Right forelimb (tissue), 1 donor: ENCODE measurements at places on chromosomes 1 and 21.

- DNase-seq = no peak
Observed at GRCh38 chr1:13616234-13616633, 32.6 kb downstream of the PDPN start.

- DNase-seq = peak; percentile 54
Observed at GRCh38 chr1:171226747-171227370, 21.4 kb upstream of the FMO1 start.

DNA sequence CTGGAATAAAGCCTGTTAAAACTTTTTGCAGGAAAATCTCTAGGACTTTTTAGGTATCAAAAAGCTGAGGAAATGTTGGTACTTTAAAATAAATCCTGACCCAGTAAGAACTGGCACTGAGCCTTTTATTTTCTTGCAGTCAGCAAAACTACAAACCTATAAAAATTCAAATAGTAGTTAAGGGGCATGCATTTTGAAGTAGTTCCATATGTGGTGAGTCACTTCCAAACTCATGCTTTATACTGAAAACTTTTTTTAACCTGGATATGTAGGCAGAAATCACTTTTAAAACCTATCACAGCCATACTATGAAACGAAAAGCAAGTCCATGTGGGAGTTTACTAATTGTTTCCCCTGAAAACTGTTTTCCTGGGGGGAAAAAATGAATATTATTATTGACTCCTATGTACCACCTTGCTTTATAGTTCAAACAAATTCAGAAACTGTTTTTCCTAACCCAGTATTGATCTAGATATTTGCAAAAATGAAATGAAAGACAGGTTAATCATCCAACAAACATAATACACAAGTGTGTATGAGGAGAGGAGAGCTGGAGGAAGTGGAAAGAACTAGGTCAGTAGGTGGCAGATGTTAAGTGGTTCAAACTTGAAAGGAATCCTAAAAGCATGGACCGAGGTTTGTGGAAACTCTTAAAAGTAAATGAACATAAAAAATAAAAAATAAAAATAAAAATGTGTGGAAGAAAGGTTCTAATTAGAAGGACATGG lies 30.5 kb downstream of the NRIP1 start:
- DNase-seq = no peak

DNA sequence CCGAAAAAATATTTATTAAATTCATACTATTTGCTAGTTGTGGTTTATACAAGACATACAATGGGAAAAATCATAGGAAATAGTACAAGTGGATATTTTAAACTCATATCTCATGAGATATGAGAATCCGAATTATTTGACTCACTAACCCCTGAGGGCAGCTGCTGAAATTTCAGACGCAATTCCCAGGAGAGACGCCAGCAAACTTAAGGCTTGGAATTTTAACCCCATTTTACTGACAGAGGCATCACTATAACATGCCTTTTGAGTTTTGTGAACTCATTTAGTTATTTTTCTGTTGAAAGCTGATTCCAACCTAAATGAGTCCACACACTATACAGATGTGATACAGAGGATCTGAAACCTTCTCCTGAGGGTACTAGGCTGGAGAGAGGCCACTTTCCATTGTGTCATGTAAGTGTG lies 5.9 kb upstream of the MROH9 start:
- peak; percentile 45 for DNase-seq

GRCh38 chr1:6416906-6417305 lies 2.8 kb downstream of the HES2 start:
- no peak for DNase-seq

- DNase-seq = no peak
Observed at GRCh38 chr21:33885172-33885514, 30.5 kb downstream of the ATP5PO start.

GRCh38 chr1:69827732-69828131 lies 260.0 kb downstream of the LRRC7 start:
- DNase-seq = no peak

- no peak for DNase-seq
Observed at GRCh38 chr1:30255111-30255724, 468.2 kb downstream of the MATN1 start.

DNA sequence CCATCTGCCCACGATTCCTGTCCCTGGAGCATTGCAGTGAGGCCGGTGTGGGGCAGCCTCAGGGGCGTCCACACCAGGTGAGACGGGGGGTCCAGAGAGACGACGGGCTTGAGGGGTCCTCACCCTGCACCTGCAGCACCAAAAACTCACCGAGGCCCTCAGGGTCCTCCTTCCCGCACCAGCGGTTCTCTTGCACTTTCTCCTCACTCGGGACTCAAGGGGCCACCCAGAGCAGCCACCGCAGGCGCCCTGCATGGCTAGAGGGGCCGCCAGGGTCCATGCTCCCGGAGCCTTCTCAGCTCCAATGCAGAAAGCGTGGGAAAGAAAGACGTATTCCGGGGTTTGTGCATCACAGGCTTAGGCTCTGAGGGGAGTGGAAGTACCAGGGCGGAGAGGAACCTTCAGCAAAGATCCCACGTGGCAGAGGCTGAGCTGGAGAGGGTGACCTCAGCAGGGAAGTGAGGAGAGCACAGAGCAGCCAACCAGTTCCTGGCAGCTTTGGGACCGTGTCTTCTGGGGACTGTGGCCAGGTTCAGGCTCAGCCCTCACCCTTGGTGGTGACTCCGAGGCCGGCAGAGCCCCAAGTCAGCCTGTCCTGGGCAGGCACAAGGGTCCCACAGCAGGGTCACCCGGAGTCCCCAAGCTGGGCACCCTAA lies 19.5 kb upstream of the COL6A2 start:
- DNase-seq = peak; percentile 38

- DNase-seq = no peak
Observed at GRCh38 chr1:192358402-192358801, 41.6 kb downstream of the RGS21 start.

- no peak for DNase-seq
Observed at GRCh38 chr1:240295811-240296210, 204.1 kb downstream of the FMN2 start.

- DNase-seq = no peak
Observed at GRCh38 chr21:28590676-28591075, 402.0 kb downstream of the LTN1 start.

- DNase-seq = no peak
Observed at GRCh38 chr21:37511848-37512247, 145.3 kb downstream of the DYRK1A start.

- DNase-seq = no peak
Observed at GRCh38 chr1:208595745-208596144, 351.6 kb upstream of the PLXNA2 start.

GRCh38 chr1:28981210-28981609 lies 66.8 kb downstream of the EPB41 start:
- DNase-seq = no peak

DNA sequence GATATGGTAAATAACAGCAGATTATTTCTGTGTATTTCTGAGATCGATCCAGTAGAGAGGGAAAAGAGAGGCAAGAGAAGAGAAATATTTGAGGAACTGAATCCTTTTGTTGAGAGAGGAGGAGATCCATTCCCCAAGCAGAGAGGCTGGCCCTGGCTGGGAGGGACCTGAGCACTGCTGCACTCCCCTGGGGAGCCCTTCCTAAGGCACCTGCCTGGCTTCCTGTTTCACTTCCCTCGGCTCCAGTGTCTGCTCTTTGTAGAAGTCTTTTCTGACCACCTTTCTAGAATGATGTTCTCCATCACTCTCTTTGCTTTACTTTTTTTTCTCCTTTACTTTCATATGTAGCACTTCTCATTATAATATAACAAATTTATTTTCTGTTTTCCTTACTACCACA lies 42.3 kb upstream of the SLC6A9 start:
- DNase-seq = no peak

GRCh38 chr1:32404946-32405345 lies 10.7 kb upstream of the BSDC1 start:
- no peak for DNase-seq

DNA sequence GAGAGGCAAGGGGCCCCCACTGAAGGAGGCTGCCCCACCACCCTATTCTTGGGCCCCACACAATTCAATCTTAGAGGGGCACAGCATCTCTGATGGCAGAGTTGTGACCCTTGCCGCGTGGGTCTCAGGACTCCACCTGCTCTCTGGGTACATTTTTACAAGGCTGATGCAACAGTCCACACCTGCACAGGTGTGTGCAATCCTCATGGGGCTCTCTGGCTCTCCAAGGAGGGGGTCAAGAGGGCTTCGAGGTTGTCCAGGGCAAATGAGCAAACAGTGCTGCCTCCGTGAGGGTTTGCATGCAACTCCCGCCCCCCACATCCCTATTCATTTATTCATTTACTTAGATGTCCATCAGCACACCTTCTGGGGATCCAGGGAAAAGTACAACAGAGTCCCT lies 81.6 kb upstream of the IFFO2 start:
- no peak for DNase-seq

DNA sequence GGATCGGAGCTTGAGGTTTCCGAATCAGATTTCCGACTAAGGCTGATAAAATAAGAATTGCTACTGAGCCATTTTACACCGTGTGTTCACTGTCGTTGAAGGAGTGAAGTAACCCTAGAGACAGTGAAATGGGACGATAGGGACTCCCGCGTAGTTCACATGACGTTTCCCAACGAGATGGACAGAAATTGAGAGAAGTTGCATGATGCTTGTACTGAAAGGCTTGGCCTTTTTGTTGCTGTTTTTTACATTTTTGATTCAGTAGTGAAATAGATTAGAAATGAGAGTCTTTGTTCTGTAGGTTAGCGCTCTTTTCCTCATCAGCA lies 1.2 kb downstream of the KHDRBS1 start:
- no peak for DNase-seq

GRCh38 chr1:177442584-177442983 lies 271.8 kb downstream of the BRINP2 start:
- DNase-seq = no peak

GRCh38 chr1:175564723-175565122 lies 178.7 kb downstream of the TNR start:
- DNase-seq = no peak

DNA sequence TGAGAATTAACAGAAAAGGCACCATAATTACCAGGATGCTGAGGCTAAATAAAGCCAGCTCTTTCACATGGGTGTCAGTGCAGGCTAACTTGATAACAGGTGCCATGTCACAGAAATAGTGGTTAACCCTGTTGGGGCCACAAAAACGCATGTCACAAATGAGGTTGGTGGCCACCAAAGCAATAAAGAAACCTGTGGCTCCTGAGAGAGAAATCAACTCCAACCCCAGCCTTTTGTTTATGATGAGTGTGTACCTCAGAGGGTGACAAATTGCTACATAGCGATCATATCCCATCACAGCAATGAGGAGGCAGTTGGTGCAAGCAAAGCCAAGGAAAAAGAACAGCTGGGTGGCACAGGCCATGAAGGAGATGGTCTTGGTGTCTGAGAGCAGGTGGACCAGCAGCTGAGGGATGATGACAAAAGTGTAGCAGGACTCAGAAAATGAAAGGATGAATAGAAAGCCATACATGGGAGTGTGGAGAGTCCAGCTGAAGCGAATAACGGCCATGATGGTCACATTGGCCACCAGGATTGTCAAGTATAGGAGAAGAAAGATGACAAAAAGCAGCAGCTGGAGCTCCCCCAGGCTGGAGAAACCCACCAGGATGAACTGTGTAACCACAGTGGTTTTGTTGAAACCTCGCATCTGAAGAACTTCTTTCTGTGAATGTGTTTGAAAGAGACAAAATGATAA lies at the start of gene OR10T2:
OR10T2 (minus strand) TSS at position 649 of the 697 bp plus-strand sequence; CDS start at position 649, 0 bp downstream.
- DNase-seq = no peak

- no peak for DNase-seq
Observed at GRCh38 chr1:45892068-45892785, 88.8 kb downstream of the MAST2 start.

DNA sequence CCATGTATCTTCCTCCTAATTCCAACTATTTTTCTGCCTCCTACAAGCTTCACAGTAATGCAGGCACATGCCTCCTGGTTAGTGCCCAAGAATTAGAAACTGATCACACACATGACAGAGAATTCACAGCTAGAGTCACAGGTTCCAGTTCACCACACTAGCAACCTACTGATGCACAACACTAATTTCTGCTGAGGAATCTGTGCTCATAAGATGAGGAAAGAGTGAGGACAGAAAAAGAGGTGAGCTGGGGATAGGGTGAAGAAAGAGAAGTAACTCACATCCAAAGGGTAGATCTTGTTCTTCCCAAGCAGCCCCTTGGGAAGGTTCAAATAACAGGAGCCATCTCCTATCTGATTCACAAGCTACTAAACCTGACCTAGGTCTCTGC lies 61.3 kb downstream of the PUM1 start:
- no peak for DNase-seq

GRCh38 chr1:237779356-237779755 lies 111.4 kb downstream of the ZP4 start:
- DNase-seq = no peak
